Prostate gland (tissue), 2 donors: ENCODE measurements at places on chromosomes 13 and 19. TPM values are rescaled to one million over a fixed set of nuclear protein-coding genes. Genes with fewer than 3 reads are reported as not detected.

Gene SLC35E1
- 69.1 TPM for total RNA-seq

Gene OVOL3
- not detected for total RNA-seq

Gene ETHE1
- 32.8 TPM for total RNA-seq

Gene CFAP97D2
- 0.62 TPM for total RNA-seq

Gene KRI1
- 23.6 TPM for total RNA-seq

Gene NOTCH3
- total RNA-seq, result 48.0 TPM
